ENCODE measurements at places on chromosomes 4 and X.

DNA sequence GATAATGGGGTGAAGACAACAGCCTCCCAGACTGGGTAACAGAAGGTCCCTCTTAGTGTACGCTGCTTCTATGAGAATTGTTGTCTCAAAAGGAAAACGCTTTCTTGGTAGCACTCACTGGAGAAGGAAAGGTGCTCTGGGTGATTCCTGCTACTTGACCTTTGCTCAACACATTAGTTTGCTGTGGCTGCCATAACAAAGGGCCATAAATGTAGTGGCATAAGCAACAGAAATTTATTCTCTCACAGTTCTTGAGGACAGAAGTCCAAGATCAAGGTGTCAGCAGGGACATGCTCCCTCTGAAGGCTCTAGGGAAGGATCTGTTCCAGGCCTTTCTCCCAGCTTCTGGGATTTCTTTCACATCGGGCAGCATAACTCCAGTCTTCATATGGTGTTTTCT lies 19.0 kb downstream of the HCCS start:
- no peak for DNase-seq

DNA sequence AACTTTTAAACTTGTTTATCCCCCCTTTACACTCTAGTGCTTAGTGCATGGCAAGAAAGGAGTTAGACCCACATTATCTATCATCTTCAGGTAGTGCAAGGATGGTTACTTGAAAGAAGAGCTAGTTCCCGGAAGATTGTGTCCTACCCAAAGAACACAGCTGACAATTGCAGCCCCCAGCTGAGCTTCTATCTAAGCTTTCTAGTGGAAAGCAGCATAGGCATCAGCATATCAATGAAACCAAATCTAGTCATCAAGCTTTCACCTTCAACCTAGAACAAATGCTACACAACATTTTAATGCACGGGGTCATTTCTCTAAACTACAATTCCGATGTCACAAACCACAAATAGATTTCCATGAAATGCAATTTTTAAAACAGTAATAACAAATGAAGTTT lies 88.9 kb upstream of the TFDP3 start:
- no peak for DNase-seq

GRCh38 chrX:116009861-116010710 lies 160.5 kb upstream of the AGTR2 start:
- peak; percentile 13 for DNase-seq

GRCh38 chr4:162392946-162393345 lies 229.1 kb upstream of the FSTL5 start:
- no peak for DNase-seq

DNA sequence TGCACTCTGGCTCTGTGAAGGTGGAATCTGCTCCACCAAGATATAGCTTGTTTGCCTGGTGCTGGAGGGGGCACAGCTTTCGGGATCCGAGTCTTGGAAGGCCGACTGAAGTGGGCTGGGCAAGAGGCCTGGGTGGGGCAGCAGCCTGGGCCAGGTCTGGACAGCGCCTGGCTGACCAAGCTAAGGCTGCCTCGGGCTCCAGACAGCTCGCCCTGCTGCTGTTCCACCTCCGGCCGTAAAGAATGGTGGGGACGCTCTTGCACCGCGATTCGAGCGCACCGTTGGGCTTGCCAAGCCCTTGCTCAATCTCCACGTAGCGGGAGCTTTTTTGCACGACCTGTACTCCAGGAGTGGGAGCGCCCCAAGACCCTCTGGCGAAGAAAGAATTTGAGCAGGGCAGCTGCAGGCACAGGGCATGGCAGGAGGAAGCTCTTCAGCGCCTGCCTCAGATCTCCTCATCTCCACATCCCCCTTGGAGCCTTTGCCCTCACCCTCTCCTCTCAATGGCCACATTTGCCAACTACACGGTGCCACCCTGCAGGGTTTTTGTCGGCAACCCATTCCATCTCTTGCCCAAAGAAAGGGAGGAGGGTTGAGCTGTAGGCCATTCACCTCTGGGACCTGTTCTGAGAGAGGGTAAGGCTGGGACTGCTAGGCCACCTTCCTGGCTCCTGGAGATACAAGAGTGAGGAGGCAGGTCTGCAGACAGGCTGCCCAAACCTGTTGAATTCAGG lies 18.9 kb downstream of the CNGA2 start:
- peak; percentile 66 for DNase-seq

DNA sequence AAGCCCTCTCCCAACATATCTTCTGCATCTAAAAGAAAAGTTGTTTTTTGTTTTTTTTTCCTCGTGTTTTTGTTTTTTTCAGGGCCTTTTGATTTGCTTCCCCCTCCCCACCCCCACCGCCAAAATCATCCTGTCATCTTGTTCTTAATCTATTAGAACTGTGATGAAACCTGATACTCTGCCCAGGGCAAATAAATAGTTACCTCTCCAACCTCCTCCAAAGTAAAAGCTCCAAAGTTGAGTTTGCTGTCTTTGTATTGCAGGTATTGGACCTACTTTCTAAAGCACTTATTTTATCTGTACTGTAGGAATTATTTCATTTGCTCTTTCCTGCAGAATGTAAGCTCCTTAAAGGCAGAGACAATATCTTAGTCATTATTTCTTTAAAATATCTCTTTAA lies 172.9 kb downstream of the SOWAHB start:
- DNase-seq, result no peak

DNA sequence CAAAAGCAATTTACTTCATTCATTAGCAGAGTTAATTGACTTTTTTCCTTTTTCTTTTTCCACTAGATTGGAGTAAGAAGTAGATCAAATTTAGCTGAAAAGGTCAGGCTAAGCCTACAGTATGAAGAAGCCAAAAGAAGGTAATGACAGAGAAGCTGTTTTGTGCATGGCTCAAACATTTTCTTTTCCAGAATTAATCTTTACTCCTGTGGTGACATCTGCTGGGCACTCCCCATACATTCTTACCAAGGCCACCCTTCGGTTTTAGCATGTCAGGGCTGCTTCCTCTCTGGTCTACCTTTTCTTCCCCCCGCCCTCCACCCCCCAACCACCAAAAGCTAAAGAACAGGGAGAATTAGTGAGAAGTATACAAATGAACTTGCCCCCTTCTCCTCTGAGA lies 70.2 kb downstream of the CLDN22 start:
- peak; percentile 34 for DNase-seq

DNA sequence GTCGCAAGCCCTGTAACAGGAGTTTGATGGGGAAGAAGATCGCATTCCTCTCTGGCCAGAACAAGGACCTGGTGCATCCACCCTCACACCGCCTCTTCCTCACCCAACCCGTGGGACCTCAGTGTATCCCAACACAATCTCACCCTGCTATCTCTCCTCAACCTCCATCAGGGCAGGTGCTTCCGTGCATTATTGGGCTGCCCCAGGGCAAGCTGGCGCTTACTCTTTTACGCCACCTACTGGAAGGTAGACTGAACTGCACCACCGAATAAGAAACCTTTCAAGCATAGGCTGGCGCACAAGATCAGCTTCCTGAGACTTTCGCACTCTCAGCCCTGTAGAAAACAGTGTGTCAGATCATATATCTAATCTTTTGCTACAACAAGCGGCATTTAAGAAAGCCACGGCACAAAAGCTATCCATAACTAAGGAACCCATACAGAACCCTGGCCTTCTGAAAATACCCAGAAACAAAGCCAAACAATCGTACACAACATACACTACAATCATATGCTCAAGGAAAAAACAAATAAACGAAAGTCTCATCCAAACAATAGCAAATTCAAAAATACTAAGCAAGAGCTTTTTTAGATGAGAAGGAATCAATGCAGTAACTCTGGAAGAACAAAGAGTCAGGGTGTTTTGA lies 209.3 kb downstream of the UGT8 start:
- DNase-seq, result peak; percentile 58

Measured in testis (tissue), 5 donors.